ENCODE measurements at places on chromosomes 4 and X.

DNA sequence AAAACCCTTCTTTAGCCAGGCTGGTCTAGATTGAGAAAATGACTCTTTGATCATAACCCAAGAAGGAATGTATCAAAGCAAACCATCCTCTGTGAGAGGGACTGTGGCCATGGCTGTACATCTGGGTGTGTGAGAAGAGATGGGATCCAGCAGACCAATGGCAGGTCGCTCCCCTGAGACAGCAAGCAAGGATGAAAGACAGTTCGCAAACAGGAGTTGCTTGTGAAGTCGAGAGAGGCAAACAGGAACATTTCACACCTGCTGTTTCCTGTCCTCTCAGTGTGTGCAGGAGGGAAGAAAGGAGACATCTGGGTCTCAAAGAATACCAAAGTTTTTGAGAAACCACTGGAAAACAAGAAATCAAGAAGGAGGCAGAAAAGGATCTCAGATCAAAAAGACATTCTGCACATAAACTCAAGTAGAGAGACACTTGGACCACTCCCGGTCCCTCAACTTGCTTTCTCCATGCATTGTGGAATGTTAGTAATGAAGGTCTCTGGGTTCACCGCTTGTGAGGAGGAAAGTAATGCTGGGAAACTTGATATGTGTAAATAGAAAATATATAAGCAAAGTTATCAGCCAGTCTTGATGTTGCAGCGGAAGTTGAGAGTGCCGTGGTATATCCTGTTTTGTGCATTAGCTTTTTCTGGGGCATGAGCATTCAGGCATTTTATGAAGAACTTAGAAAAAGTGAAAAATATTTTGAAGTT lies 327.5 kb downstream of the BMPR1B start:
- no peak for DNase-seq

- no peak for DNase-seq
Measured at GRCh38 chr4:127629371-127629770, 3.4 kb upstream of the INTU start.

DNA sequence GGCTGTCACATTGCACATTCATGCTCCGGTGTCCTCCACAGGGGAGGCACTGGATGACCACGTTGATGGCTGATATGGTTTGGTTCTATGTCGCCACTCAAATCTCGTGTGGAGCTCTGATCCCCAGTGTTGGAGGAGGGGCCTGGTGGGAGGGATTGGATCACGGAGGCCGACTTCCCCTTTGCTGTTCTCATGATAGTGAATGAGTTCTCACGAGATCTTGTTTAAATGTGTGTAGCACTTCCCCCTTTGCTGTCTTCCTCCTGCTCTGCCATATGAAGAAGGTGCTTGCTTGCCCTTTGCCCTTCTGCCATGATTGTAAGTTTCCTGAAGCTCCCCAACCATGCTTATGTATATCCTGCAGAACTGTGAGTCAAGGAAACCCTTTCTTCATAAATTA lies 22.3 kb upstream of the NAT8L start:
- DNase-seq, result peak; percentile 31

DNA sequence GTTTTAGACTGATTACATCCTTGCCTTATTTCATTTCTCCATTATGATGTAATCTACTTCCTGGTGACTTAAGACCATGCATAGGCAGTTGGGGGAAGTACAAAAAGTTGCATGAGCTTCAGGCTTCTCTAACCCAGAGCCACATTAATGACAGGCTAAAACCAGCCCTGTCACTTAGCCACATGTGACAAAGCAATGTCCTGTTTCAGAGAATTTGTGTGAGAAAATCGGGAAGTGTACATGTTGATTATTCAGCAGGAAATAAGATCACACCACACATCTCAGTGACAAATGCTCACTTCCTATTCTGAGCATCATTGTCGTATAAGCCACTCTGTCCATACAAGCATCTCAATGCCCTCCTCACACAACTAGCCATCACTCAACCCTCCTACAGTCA lies 98.5 kb upstream of the MAGEB16 start:
- no peak for DNase-seq

DNA sequence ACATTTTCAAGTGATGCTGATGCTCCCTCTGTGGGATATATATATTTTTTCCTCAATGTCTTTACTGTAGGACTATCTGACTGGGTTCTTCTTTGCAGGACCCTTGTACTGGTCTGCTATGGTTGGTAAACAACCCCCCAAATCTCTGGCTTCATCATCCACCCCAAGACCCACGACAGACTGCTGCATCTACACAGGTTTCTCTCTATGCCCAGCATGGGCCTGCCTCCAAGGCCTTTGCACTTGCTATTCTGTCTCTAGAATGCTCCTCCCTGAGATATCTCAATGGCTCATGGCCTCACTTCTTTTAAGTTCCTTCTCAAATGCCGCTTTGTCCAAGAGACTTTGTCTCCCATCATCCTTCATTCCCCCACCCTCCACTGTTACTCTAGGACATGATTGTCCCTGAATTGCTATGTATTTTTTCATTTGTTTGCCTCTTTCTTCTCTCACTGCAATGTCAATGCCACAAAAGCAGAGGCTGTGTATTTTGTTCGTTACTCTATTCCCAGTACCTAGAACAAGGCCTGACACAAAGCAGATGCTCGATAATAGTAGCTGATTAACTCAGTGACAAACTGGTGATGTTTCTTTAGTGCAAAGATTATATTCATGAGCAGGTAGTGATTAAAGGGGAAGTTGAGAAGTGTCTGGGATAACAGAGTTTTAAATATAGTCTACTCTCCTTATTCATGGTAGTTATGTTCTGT lies 6.6 kb downstream of the EVC start:
- no peak for DNase-seq

- no peak for DNase-seq
Measured at GRCh38 chr4:78293348-78293747, 236.2 kb downstream of the FRAS1 start.

- no peak for DNase-seq
Measured at GRCh38 chr4:108068442-108068841, 78.8 kb downstream of the HADH start.

- no peak for DNase-seq
Measured at GRCh38 chr4:75544870-75545269, 11.0 kb upstream of the ODAPH start.

DNA sequence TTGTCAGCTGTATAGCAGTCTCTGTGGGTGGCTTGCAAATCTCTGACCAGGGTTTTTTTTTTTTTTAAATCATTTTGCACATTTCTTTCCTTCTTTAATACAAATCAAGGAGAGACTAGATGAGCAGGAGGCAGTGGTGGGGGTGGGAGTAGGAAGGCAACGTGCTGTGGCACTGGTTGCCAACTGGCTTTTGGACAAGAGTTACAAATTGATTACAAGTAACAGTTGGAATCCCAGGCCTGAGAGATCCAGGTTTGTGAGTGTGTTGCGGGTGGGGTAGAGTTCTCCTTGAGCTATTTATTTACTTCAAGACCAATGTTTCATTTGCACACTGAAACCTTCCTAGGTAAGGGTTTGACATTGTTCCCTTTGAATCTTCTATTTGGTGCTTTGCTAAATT lies 325.3 kb downstream of the AFF2 start:
- DNase-seq, result no peak

DNA sequence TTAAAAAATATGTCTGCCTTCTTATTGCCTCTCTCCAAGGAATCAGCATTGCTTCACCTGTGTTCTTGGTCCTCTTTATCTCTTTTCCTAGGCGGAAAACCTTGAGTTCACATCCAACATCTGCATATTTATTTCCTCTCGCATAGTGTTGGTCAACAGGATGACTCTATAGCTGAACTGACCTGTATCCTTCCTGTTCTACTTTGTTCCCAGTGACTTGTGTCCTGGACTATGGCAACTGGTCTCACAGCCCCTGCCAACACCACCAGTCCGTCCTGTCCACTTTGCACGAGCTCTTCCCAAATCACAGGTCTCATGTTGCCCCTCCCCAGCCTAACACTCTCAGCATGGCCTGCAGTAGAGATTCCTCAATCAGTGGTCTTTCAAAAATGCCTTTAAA lies 2.0 kb downstream of the DIPK2B start:
- DNase-seq, result no peak

DNA sequence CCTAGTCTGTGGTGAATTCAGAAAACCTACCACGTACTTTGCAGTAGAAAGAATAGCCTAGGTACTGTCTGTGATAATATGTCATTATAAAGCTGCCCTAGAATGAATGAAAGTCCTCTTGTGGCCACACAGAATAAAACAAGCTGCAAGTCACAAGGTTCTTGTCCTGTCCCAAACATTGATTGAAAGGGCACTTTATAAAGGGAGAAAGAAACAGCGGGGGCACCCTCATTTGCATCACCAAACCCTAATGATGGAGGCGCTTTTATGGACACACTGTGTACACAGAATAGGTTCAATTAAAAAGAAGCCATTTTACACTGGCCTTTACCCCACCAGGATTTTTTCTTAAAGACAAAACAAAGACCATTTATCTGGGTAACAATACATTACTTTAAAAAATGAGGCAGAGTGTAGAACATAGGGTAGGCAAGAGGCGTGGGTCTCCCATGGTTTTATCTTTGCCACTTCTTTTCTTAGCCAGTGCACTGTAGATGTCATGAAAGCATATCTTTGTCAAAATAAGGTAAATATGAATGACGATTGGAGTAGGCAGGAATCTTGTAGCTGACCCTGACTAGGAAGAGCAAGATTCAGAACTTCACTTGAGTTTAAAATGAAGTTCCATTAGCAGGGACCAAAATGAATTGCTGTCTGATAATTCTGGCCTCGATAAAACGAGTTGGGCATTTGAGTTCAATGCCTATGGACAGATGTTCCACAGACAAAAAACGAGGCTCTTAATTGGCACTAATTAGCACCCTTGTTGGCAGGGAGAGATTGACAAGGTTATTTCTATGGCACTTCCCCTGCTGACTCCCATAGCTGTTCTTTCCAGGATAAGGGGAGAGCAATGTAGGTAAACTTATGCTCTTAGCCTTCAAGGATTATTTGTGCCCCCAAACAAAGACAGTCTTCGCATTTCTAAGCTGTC lies 365.1 kb downstream of the AFF2 start:
- no peak for DNase-seq

- no peak for DNase-seq
Measured at GRCh38 chr4:109046471-109047201, 255.8 kb downstream of the COL25A1 start.

- no peak for DNase-seq
Measured at GRCh38 chr4:113610537-113610936, 151.0 kb downstream of the CAMK2D start.

- DNase-seq, result no peak
Measured at GRCh38 chrX:1307626-1308340, 28.8 kb upstream of the IL3RA start.

DNA sequence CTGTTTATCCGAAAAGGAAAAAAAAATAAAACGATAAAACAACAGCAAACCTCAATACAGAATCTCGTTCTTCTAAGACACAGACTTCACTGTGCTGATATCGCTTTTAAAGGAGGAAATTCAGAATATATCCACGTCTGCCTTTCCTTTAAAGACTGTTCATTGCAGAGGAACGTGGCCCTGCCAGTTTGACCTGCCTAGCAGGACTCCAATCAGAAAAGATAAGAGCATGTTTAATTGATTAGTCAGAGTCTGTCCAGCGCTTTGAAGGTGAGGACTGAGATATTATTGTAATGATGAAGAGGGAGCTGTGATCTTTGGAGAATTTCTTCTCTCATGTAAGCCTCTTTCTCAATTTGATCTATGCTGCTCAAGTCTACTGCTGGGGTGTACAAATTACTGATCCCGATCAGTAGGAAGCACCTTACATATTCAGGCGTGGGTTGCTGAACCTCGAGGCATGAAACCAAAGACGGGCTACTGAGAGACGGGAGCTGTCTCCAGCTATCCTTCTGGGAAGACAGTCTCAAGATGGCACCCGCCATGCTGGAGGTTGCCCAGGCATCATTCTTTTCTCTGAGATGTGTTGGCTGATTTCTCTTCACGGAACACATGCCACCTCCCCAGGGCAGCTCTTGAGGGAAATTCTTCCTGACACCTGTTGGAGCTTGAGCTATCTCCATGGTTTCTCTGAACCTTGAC lies 146.1 kb downstream of the SHOX start:
- DNase-seq, result no peak

- DNase-seq, result no peak
Measured at GRCh38 chr4:170089668-170090351, at the start of gene AADAT. AADAT (minus strand) TSS chr4:170089956; CDS start chr4:170089690, 266 bp downstream.

GRCh38 chrX:39536211-39536610 lies 561.5 kb downstream of the BCOR start:
- no peak for DNase-seq

DNA sequence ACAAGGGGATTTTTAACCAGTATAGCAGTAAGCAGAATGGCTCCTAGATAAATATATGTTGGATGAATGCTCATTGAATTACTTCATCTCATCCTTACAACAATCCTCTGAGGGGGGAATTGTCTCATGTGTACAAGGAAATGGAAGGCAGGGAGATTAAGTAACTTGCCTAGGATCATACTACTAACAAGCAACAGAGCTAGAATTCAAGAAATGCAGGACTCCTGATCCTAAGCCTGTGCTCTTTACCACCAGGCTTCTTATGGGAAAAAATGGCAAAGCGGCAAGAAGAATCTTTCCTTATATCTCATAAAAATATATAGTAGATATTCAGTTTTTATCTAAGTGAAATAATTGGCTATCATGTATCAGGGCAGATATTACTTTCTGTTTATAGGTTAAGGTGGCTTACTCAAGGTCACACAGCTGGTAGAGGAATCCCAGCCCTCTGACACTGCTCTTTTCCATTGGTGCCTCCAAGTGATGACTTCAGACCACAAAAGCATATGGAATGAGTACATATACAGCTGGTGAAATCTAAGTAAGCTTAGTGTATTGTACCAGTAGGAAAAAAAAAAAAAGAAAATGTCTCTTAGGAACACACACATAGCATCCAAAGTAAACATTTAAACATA lies 2.1 kb downstream of the ABHD18 start:
- no peak for DNase-seq

DNA sequence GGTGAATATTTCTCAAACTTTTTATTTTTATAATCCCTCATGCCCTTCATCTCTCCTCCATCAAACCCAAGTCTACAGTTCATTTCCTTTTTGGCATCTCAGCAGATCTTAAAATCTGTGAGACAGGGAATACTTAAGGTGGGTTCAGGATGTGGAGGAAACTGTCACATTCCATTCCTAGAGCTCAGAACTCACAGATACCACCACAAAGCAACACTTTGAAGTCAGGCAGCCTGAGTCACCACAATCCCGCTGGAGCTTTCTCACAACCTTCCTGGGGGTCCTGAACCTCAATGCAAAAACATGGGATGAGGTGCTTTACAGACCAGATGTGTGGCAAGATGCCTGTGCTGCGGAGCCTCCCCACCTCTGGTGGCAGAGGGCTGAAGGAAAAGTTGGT lies 63.2 kb downstream of the HHIP start:
- no peak for DNase-seq

- no peak for DNase-seq
Measured at GRCh38 chr4:154560824-154561231, 2.0 kb upstream of the FGB start.

DNA sequence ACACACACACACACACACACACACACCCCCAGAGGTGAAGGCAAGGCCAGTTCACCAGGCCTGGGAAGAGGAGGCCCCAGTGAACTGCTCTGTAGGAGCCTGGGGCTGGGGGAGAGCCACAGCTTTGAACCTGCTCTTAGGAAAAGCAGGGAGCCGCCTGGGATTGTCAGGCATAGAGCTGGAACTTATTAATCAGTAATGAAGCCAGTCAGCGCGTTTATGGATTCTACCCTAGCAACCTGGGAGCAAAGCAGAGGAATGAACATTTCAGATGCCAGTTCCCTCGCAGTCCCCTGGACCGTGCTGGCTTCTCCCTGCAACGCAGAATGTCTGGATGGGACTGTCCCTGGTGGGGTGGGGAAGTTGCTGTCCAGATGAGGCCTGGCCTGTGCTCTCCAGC lies 45.3 kb upstream of the DDX3X start:
- DNase-seq, result no peak

Data from ascending aorta (tissue), 2 donors.